ENCODE measurements at places on chromosomes 7 and 10. TPM values are rescaled to one million over a fixed set of nuclear protein-coding genes. Genes with fewer than 3 reads are reported as not detected.

The EZH2 gene
- 19.8 TPM for polyA plus RNA-seq

The POLR2J2 gene
- 1.6 TPM for polyA plus RNA-seq

The C10orf53 gene
- polyA plus RNA-seq, result not detected

The WBP1L gene
- polyA plus RNA-seq, result 20.7 TPM

The UBE2H gene
- 40.0 TPM for polyA plus RNA-seq

The ZNRF2 gene
- 0.33 TPM for polyA plus RNA-seq

The TMEM176A gene
- polyA plus RNA-seq, result not detected

The OPN1SW gene
- not detected for polyA plus RNA-seq

The ADAM12 gene
- polyA plus RNA-seq, result 9.6 TPM

The CYP17A1 gene
- not detected for polyA plus RNA-seq

Data from IMR-90 (cell line).